ENCODE measurements at places on chromosomes 5 and 9.

- DNase-seq = no peak
These were observed 53.1 kb downstream of the NR3C1 start for GRCh38 chr5:143350341-143350740.

DNA sequence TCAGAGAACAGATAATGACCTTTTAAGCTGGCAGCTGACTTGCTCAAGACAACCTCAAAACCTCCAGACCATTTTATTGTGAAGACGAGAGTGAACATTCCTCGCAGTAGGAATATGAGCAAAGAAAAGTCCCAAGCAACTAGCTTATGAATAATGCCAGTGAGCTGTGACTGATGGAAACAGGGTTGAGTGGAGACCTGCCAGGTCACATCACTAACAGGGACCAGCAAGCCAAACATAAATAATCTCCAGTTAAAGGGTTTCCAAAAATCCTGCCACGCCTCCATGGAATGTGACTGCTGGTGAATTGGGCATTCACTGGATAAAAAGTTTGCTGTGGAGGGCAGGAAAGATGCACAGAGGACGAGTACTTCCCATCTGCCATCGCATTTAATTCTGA is 185.4 kb downstream of the CRB2 start:
- no peak for DNase-seq

DNA sequence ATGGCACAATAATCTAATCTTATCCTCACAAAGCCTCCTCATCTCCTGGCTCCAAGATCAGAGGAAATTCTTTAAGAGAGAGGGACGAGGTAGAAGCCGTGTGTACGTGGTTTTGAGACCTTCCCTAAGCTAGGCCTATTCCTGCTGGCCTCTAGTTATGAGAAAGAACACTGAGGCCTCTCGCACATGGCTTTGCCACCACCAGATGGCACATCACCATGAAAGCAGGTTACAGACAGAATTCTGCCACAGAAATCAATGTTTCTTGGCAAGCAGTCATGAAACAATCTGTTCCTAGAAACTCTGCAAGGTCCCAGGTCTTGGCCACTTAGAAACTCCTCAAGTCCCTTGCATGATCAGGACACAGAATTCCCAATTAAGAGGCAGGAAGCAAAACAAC is 268.2 kb upstream of the TAS2R1 start:
- no peak for DNase-seq

DNA sequence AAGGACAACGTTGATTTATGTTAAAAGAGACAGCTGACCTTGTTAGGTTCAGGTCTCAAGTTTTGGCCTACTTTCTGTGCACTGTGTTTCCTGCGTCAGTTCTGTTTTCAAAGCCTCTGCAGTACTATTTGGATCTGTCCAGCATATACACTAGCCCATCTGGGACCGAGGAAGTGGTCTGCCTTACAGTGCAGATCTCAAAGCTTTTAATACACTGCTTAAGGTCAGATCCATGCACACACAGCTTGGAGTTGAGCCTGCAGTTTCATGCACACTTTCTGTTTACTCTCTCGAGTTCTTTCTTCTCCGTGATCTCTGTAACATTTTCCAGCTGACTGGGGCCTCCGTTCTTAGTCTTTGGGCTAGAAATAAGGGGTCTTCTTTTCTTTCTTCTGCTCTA is 24.1 kb downstream of the CARTPT start:
- DNase-seq = no peak

DNA sequence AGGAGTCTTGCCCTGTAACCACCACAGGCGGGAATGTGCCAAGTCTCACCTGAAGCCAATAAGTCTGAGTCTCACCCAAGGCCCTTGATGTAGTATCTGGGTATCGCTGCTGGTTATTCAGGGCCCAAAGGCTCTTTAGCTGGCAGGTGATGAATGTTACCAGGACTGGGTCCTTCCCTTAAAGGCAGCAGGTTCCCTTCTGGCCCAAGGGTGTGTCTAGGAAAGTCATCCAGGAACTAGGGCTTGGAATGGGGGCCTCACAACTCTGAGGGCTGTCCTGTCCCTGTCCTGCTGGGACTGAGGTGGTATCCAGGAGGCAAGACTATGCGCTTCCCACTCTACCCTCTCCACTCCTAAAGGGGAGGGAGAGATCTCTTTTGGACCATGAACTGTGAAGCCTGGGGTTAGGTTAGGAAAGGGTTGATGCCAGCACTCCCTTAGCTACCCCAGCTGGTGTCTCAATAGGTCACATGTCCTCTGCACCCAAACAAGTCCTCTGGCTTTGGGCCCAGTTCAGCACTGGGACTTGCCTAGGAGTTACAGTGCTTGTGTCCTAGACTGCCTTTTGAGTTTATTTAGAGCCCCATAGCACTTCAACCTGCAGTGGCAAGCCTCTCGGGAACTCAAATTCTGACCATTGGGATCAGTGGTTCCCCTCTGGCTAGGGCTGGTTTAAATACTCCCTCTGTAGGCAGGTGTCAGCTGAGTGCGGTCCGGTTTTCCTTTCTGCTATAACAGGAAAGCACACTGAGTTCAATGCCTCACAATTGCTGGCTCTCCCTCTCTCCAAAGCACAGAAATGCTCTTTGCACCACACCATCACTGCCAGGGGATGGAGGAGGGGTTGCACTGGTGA is 22.5 kb upstream of the RANBP3L start:
- DNase-seq = no peak

- DNase-seq = no peak
These were observed 21.1 kb downstream of the UIMC1 start for GRCh38 chr5:176985516-176985915.

GRCh38 chr5:80181618-80182211 is 74.1 kb downstream of the SERINC5 start:
- DNase-seq = no peak

- no peak for DNase-seq
These were observed 64.4 kb downstream of the DIRAS2 start for GRCh38 chr9:90578126-90578815.

DNA sequence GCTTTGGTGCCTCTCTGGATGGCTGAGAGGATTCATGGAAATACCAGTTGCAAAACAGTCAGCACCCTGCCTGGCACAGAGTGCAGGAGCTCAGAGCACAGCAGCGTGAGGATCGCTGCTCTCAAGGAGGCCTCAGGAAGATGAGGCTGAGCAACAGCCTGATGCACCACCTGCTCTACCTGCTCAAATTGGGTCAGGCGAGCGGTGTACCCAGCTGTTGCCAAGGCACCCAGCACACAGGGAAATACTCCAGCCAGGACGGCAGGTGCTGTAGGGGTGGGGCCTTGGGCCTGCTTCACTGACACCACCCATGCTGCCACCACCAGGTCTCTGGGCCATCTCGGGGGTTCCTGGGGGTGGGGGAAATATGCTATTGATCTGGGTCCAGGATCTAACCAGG is 4.3 kb downstream of the EEIG1 start:
- no peak for DNase-seq

GRCh38 chr9:134545215-134545542 is 96.4 kb upstream of the COL5A1 start:
- no peak for DNase-seq

DNA sequence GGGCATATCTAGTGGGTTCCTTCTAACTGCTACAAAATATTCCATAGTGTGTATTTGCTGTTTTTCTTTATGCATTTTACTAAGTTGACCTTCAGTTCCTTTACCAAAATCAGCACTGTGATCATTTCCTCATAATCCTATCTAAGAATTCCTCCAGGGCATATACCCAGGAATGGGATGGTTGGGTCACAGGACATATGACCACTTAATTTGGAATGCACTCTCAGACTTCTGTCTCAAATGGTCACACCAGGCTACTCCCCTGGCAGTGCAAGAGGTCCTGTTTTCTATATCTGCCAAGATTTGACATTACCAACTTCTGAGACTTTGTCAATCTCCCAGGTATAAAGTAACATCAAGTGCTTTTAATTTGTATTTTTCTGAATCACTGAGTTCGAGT is 63.9 kb downstream of the ADAMTS12 start:
- DNase-seq = no peak

DNA sequence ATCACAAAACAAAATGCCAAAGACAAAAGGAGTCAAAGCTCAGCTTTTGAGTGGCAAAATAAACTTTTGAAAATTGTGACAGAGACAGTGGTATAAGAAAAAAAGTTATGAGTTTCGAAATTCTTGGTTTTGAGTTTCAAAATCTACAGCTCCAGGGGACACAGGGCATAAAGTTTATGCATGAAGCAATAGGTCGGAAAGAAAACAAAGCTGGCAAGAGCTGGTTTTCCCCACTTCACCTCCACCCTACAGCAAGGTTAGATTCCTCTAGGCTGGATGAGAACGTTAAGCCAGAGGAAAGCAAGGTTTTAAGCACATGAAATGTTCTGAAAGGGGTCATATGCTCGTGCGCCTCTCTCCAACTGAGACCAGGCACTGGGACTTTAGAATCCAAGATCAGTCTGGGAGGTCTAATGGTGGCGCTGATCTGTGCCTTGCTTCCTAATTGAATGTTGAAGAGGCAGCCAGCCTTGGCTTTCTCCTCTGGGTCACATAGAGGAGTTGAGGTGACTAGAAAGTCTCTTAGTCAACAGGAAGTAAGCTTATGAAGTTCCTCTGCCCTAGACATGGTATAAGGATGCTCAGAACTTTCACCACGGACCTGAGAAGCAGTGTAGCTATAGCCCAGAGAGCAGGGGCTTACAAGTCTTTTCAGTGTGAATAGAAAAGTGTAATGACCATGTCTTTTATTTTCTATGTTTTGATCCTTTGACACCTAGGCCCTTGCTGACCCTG is 167.7 kb upstream of the DMAC1 start:
- DNase-seq = no peak

- no peak for DNase-seq
These were observed 187.1 kb upstream of the SPEF2 start for GRCh38 chr5:35430381-35431162.

GRCh38 chr9:87592554-87593358 is 95.1 kb downstream of the DAPK1 start:
- DNase-seq = no peak

GRCh38 chr5:177008716-177009115 is 2.1 kb upstream of the UIMC1 start:
- DNase-seq = no peak

DNA sequence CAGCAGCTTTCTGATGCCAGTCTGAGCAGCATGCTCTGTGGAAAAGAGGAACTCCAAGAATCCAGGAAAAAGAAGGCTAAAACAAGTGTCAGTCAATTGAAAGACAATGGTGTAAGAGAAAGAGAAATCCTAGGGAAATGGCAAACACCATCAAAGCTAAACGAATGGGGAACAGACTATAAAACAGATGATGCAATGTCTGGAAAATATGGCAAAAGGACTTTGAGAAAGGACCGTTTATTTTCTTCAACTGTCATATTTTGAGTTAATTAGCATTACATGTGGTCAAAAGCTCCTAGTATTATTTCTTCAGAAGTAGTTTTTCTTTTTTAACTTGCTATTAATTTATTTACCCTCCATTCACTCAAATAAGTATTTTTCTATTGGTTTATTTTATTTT is 465.2 kb downstream of the LRRC70 start:
- DNase-seq = no peak

GRCh38 chr5:83430130-83431010 is 41.2 kb upstream of the VCAN start:
- no peak for DNase-seq

- no peak for DNase-seq
These were observed 48.2 kb downstream of the DBH start for GRCh38 chr9:133684121-133684935.

- no peak for DNase-seq
These were observed 30.2 kb upstream of the HSPA9 start for GRCh38 chr5:138605254-138605972.

DNA sequence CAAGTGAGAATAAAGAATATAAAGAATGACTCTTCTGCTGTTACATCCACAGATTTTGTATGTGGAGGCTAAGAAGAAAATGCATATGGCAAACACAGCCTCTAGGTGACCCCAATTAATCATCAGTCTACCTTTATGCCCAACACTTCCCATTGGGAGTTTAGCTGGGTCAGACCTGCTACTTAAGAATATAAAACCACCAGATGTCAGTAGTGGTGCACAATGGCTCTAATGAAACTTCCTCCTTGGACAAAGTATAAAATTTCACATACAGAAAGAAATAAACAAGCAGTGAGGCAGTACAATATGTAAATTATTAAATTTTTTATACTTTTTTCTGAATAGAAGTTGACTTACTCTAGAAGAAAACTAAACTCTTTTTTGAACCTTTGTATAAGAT is 539.9 kb downstream of the BRINP1 start:
- no peak for DNase-seq

GRCh38 chr5:36145311-36145710 is 6.4 kb downstream of the LMBRD2 start:
- DNase-seq = no peak

- no peak for DNase-seq
These were observed at the start of gene GPR21 for GRCh38 chr9:123033352-123033751. GPR21 (plus strand) TSS chr9:123033667; CDS start chr9:123034567, 900 bp downstream.

- DNase-seq = no peak
These were observed 11.5 kb downstream of the GPR150 start for GRCh38 chr5:95631255-95631958.

- no peak for DNase-seq
These were observed 188.6 kb downstream of the SNX18 start for GRCh38 chr5:54705994-54706653.

DNA sequence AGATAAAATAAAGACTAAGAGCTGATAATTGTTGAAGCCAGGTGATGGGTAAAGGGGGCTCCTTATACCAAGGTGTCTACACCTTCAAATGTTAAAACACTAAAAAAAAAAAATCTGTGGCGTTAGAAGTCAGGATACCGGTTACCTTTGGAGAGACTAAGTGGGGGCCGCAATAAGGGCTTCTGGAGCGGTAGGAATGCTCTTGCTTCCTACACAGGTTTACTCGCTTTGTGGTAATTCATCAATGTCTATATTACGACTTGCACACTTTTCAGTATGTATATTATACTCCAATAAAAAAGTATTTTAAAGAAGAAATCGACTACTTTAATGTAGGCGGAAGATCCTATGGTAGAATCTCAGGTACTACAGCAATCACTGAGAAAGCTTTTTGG is 12.5 kb downstream of the MRPS27 start:
- DNase-seq = no peak

GRCh38 chr5:156134216-156134615 is 192.7 kb upstream of the SGCD start:
- DNase-seq = no peak

GRCh38 chr5:151130922-151131891 is 26.4 kb downstream of the ANXA6 start:
- no peak for DNase-seq

DNA sequence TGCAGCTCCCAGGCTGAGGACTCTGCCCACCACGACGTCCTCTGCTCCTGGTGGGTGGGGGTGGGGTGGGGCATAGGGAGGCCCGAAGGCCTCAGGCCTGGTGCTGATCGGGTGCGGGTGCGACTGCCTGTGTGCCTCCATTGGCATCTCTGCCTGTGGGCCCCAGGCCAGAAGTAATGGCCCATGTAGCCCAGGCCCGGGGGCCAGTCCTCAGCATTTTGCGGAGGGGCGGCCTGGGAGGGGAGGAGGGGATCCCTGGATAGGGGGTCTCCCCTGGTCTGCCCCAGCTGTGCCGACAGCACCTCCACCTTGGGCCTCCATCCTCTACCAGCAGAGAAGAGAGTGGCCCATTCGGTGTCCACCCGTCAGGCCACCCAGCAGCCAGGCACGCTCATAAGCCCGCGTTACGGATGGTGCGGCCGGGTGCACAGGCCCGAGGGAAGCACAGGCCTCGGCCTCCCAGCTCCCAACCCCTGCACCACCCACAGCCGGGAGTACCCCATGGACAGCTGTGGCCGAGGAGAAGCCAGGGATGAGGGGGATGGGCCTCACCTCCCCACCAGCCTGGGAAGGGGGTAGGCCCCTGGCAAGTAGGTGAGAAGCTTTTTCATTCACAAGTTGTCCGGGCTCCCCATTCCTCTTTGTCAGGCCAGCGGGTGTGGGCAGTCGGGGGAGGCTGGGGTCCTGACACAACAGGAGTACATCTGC is 1.8 kb upstream of the NOTCH1 start:
- DNase-seq = no peak

GRCh38 chr9:33868440-33868973 is 51.5 kb downstream of the UBE2R2 start:
- no peak for DNase-seq
